ENCODE measurements at places on chromosomes 4 and X.

- DNase-seq: no peak
These were observed 29.1 kb upstream of the TRO start for GRCh38 chrX:54891573-54891972.

- no peak for DNase-seq
These were observed 8.7 kb downstream of the WDFY3 start for GRCh38 chr4:84957514-84958420.

DNA sequence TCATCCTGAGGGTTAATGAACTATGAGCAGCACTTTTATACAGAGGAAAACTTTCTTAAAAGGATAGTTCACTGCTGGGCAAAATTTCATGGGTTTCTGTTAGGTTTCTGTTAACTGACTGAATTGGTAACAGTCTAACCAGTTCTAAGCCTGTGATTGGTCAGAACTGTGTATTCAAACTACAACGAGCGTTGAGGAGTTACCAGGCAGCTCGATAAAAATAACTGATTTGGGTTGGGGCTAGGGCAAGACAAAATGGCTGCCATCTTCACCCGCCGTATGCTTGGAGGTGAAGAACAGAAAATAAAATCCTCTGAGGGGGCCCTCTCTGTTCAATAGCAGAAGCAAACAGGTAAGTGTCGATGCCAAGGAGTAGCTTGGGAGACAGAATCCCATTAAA is 22.0 kb downstream of the FAM133A start:
- no peak for DNase-seq

GRCh38 chr4:152601156-152601555 is 65.3 kb upstream of the FBXW7 start:
- DNase-seq: no peak

DNA sequence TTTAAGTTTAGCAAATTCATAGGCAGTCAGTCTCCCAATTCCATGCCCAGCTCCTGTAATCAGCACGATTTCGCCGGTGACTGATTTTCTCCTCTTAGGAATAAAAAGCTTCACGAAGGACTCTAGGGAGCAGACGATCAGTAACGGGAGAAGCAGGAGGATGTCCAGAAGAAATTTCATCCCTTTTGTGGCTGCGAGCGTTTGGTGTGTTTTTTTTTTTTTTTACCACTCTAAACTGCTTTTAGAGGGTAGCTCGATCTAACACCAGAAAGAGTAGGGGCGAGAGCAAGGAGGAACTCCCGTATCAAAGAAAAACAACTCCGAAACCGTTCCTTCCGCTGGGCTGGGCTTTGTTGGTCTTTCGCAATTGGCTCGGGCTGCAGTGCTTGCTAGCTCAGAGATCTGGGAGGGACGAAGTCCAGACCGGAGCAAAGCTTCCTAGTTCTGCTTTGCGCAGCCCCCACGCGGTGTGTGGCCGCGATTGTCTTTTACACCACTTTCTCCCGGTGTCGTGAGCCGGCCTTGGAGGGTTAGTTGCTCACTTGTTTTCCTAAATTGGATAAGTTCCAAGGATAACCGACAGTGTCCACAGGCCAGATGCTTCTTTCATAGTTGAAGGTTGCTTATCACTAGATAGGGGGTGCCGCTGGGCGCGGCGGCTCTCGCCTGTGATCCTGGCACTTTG is at the start of gene HSD17B11:
Gene HSD17B11, minus strand, starts transcription at position 298 of the 685 bp plus-strand sequence. Its CDS starts 118 bp downstream, at position 180.
- DNase-seq: peak; percentile 57

GRCh38 chr4:83388313-83388676 is 53.6 kb upstream of the HPSE start:
- DNase-seq: no peak

DNA sequence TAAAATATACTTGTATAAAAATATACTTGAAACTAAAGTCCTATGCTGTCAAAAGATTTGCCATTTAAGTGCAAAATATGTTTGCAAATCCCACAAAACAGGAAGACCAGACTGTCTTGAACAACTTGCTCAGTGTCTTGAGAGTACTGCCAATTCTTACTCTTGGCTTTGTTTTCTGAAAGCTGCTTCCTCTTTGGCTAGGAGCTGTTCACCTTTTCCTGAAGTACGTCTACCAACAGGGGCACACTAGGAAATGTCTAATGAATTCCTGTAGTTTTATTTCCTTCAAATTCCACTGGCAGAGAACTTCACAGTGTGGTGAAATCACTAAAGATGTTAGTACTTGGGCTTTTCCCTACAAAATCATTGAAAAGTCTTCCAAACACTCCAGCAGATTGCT is 46.4 kb upstream of the ABCG2 start:
- DNase-seq: no peak

- DNase-seq: no peak
These were observed 22.7 kb upstream of the OGT start for GRCh38 chrX:71510161-71510560.

GRCh38 chr4:10013722-10014121 is 7.6 kb downstream of the SLC2A9 start:
- no peak for DNase-seq

DNA sequence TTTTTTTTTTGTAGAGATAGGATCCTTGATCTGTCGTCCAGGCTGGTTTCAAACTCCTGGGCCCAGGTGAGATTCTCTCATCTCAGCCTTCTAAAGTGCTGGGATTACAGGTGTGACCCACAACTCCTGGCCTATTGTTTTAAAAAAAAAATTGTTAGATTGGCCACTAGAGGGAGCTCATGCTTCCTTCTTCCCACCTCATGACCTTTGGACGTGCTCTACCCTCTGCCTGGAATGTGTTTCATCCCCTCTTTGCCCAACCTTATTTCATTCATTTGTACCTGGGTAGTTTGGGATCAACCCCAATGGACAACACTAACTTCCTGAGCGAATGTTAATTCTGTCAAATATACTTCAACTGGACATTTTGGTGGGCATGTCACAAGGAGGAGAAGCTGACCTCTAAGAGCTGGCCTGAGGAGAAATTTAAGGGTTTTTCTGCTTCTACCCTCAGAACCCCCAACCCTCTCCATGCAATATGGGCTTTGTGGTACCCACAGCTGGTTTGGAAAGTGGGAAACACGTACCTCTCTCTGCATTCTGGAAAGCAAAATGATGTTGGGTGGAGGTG is 6.4 kb downstream of the PPEF2 start:
- no peak for DNase-seq

DNA sequence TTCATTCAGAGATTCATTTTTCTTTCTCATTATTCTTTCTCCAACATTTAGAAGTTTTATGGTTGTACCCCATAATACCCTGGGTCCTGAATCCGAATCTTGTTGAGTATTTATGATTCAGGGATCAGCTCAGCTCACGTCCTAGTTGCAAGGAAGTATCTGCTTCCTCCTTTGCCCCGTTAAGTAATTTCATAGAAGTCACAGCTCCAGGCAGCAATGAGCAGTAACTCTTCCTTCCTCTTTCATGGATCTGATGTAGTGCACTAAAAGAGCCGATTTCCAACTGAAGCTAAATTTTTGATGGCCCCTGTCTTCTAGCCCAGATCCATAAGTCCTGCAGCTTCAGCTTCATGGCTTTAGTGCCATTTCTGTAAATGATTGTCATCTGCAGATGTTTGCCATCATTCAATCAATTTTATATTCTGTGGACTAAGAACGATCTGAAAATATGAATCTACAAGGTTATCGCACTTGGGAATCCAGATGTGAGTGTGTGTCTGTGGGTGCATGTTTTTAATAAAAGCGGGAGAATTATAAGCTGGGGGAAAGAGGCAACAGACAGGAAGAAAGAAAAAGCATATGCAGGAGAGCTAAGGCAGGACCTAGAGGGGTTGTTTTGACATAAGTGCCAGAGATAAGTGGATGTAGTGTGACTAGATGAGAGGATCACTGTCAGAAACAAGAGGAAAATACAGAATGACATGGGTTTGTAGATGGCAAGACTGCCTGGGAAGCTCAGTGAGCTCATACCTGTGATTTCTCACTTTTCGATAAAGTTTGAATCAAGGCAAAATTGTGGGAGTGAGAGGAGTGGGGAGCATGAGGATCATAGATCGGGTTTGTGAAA is 17.5 kb downstream of the VEGFD start:
- no peak for DNase-seq

GRCh38 chr4:151835467-151835866 is 74.7 kb upstream of the GATB start:
- DNase-seq: no peak

DNA sequence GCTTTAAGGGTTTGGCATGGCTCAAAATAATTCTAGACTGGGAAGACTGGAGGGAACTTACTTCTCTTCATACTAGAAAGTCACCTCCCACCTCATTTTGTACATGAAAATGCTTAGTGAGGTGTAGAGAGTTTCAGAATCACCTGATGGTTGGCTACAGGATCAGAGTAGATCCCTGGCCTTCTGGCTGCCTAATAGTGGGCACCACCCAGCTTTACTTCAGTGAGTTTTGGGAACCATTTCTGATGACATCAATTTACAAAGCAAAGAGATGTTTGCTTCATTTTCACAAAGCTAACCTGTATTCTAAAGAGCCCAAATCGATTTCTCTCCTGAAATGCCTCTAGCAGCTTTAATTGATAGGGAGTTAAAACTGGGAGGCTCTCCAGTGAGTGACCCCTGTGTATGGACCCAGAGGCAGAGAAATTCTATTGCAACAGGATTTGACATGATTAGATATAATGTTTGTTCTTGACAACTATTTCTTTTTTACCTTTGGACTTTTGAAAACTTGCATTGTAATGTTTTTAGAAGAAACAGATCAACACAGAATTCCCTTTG is 180.5 kb downstream of the PTTG2 start:
- DNase-seq: no peak

- no peak for DNase-seq
These were observed 154.5 kb downstream of the FANCB start for GRCh38 chrX:14718403-14718802.

DNA sequence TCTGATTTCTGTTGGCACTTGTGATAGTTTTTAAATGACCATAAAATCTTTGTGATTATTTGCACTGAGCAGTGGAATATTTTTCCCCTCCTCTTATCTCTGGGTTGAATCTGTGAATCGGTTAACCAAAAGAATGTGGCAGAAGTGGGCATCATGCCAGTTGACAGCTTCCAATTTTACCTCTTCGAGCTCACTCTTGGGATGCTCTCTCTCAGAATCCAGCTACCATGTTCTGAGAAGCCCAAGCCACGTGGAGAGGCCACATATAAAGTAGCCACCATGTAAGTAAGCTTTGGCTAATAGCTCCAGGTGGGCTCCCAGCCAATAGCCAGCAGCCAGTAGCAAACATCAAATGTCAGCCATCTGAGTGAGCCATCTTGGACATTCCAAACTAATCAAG is 12.9 kb upstream of the WDR19 start:
- no peak for DNase-seq

DNA sequence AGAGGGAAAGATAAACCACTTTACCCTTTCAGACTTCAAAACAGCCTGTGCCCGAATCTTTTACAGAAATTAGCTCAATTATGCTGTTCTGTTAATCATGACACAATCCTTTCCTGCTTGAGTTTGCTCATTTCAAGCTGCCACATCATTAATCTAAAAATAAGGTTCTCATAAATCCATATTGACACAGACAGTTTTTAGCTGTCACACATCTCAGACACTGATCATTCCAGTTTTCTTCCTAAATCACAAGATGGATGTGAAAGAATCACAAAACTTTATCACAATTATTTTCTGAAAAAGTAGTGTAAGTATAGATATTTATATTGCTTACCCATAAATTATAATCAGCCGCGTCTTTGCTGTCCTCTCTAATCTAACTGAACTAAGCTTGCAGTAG is 27.9 kb upstream of the AMELX start:
- no peak for DNase-seq

- DNase-seq: no peak
These were observed 3.2 kb downstream of the TDO2 start for GRCh38 chr4:155906554-155907247.

GRCh38 chr4:139651282-139652194 is 14.1 kb upstream of the MGST2 start:
- DNase-seq: peak; percentile 42

- no peak for DNase-seq
These were observed 6.7 kb downstream of the MSANTD1 start for GRCh38 chr4:3255611-3256186.

- DNase-seq: no peak
These were observed 175.8 kb upstream of the MTMR8 start for GRCh38 chrX:64571011-64571410.

- no peak for DNase-seq
These were observed 183.2 kb upstream of the CASK start for GRCh38 chrX:42106556-42106955.

DNA sequence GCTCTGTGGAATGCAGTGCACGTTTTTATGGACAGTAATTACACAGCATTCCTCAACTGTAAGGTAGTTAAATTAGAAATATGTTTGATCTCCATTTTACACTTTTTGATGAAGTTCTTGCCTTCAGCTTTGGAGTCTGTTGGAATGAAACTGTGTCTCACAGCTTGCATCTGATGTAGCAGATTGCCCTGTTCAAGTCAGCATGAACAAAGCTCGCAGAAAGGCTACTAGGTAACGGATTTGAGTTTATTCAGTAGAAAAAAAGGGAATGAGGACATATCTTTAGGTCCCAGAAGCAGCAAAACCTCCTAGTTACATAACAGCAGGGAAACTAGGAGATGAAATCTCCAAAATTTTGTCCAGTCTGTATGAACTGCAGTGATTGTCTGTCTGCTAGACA is 24.3 kb upstream of the CBLL2 start:
- DNase-seq: no peak

DNA sequence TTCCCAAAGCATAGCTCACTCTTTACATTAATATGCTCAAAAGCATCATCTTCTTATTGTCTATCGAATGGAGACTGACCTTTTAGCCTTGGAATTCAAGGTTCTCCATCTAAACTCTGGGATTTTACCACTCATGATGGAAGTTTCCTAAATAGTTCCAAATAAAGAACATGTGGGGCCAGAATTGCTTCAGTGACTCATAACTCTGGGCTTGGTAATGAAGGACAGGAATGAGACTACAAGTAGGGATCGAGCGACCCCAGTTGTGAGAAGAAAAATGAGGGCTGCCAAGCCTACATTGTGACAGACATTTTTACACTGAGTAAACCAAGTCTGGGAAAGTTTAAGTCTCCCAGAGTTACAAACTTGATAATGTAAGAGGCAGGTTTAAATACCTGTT is 269.9 kb downstream of the CBLL2 start:
- no peak for DNase-seq

DNA sequence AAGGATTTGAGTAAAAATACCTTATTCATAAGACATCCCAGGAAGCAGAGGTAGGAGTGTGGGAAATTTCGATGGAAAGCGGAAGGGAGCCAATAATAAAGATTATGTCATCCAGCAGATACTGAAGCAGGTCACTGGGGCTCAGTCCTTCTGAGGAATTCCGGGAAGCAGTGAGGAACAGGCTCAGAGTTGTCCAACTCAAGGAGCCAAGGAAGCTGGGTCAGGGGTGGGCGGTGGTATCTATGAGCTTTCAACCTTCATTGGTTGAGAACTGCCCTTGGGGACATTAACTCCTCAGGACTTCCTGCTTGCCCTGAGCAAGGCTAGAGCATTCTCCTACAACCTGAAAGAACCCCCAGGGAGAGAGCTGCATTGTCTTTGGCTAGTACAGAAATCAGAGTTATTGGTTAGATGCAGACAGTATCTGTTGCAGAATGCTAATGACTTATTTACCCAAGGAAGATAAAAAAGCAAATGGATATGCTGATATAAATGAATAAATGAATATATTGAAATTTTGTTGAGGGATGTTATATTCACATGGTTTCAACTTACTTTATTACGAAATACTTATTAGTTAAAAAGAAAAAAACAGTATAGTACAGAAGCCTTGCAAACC is 68.2 kb downstream of the DMP1 start:
- DNase-seq: no peak
